Spinal cord (tissue), 10 donors: ENCODE measurements at places on chromosomes 2 and 18. TPM values are rescaled to one million over a fixed set of nuclear protein-coding genes. Genes with fewer than 3 reads are reported as not detected.

CYTIP gene
- 0.83 TPM for total RNA-seq

NT5C1B gene
- not detected for total RNA-seq

SP5 gene
- total RNA-seq = 0.99 TPM

ASAP2 gene
- total RNA-seq = 48.6 TPM

NOSTRIN gene
- total RNA-seq = 11.8 TPM

KIAA1328 gene
- 22.3 TPM for total RNA-seq

- no peak for DNase-seq
Observed at GRCh38 chr2:66461664-66462500, 27.0 kb downstream of the MEIS1 start.

- DNase-seq = no peak
Observed at GRCh38 chr18:70194227-70194890, 11.1 kb downstream of the RTTN start.

DNA sequence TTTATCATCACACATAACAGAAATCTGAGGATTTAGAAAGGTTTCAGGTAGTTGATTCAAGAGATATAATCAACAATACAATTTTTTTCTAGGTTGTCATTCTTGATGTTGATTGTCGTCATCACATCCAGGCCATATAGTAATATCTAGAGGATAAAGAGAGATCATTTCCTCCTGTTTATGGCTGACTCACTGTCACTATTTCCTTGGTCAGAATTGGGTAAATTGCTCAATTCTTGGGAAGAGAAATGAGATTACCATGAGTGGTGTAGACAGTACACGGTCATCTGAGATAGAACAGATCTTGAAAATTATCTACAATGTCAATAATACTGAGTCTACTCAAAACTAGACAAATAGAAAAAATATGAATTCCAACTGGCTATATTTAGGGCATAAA lies 78.8 kb downstream of the ZNF804A start:
- no peak for DNase-seq

DNA sequence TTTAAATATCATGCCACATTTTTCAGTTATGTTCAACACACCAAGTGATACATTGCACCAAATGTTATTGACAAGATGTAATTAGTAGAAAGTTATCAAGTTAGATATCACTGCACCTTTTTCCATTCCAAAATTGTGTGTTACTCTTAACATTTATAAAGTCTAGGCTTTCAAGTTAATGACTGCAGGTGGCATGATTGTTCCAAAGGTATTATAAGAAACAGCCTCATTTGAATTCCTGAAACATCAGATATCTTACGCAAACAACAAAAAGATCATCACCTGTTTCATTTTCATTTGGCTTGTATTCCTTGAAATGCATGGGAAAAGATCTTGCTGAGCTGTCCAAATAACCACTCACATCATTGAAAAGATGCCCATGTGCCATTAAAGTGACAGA lies 1528.2 kb upstream of the ZEB2 start:
- DNase-seq = no peak

DNA sequence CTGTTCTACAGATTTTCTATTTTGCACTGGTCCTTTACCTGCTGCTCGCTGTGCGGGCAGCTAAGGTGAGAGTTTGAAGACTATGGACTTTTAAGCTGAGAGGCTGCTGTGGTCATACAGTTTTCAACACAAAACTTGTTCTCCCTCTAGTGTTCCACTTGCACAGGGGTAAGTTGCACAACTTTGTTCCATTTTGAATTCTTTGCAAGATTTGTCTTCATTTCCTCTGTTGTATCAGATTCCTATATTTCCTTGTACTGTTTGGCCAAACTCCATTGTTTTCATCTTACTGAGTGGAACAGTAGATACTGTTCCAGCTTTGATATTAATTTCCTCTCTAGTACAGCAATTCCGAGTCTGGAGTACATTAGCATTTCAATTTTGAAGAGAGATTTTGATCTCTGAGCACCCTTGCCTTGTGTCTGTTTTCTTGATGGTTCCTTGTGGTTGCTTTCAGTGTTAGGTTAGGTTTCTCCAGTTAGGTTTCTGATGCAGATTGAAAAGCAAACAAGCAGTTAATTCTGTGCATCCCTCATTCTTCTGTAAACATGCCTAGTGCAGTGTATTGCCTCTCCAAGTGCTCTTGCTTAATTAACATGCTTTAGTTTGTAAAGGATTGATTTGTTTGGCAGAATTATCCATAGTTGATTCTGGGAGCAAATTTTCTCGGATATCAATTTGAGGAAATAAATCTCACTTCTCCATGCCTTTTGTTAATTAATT lies 188.8 kb downstream of the PTPRM start:
- no peak for DNase-seq

GRCh38 chr2:30801821-30802455 lies 5.3 kb downstream of the CAPN13 start:
- no peak for DNase-seq

DNA sequence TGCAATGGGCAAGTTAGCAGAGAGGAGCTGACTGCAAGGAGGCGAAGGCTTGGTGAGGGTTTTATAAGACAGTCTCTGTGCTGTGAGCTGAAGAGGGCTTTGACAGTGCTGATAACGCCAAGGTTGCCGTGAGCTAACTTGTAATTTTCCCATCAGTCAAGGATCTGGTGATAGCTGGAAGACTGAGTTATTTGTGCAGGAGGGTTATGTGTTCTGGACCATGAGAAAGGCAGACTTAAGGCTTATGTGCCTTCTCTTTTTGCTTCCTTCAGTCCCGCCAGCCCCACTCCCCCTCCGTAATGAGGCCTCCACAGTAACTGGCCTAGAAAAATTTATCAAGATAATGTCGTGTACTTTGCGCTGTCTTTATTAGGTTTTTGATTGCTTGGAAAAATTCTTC lies 94.6 kb downstream of the RTP5 start:
- no peak for DNase-seq
